ENCODE measurements at places on chromosomes 11 and 22.

- DNase-seq: peak; percentile 33
Measured at GRCh38 chr22:23458663-23459541, 121.2 kb downstream of the IGLL1 start.

DNA sequence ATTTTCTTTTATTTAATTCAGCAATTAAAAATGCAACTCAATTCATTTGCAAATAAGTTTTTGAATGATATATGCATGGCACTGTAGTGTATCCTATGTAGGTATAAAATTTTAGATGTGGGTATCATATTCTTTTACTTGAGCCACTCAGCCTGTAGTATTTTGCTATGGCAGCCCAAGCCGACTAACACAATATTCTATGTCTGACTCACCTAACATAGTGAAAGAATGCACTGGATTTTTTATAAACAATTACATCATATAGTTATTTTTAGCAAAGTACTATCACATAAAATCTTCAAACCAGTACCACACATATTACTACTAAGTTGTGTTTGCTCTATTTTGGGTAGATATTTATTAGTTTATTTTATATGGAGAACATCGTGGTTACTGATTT, 21.9 kb upstream of the GRIA4 start:
- DNase-seq: no peak

DNA sequence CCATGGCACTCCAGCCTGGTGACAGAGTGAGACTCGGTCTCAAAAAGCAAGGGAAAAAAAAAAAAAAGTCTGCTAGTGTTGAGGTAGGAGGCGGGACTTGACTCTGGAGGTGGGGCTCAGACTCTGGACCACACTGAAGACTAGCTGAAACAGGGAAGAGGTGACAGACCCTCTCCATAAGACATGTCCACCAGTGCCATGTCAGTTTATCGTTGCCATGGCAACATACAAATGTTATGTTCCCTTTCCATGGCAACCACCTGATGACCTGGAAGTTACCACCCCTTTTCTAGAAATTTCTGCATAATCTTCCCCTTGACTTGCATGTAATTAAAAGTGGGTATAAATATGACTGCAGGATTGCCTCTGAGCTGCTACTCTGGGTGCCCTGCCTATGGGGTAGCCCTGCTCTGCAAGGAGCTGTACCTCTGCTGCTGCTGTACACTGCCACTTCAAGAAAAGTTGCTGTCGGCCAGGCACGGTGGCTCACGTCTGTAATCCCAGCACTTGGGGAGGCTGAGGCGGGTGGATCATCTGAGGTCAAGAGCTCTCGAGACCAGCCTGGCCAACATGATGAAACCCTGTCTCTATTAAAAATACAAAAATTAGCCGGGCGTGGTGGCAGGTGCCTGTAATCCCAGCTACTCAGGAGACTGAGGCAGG, 55.1 kb downstream of the KIAA1671 start:
- no peak for DNase-seq

DNA sequence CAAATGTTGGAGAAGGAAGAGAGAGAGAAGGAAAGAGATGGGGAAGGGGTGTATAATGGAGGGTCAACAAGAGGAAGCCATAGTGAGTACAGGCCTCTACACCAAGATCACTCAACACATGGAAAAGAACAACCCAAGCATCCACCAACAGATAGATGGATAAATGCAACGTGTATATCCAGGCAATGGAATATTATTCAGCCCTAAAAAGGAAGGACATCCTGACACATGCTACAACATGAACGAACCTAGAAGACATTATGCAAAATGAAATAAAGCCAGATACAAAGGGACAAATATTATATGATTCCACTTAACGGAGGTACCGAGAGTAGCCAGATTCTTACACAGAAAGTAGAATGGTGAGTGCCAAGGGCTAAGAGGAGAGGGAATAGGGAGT, 59.3 kb downstream of the NRXN2 start:
- DNase-seq: no peak

- no peak for DNase-seq
Measured at GRCh38 chr11:8066911-8067455, 14.0 kb upstream of the TUB start.

DNA sequence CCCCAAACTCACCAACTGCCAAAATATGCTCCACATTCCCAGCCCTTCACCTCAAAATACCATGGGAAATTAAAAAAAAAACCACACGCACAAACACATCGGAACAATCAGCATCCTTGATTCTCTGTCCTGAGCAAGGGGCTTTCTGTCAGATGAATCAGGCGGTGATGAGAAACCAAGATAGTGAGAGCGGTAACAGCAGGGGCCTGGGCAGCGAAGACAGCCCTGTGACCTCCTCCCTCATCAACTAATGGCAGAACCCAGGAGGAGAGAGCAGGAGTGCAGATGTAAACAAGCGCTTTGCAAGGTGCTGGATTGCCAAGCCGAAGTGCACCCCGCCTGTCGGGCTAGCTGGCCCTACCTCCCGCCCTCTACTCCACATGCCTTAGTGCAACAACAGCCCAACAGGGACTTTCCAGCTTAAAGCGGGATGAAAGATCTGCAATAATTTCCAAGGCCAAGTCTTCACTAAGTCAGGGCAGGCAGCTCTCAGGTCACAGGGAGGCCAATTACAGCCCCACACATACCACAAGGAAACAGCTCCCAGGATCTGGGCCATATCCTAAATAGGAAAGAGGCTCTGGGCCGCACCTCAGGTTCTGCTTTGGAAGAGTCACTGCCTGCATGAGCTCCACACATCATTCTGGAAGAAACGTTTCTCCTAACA, 72.2 kb upstream of the BID start:
- no peak for DNase-seq

DNA sequence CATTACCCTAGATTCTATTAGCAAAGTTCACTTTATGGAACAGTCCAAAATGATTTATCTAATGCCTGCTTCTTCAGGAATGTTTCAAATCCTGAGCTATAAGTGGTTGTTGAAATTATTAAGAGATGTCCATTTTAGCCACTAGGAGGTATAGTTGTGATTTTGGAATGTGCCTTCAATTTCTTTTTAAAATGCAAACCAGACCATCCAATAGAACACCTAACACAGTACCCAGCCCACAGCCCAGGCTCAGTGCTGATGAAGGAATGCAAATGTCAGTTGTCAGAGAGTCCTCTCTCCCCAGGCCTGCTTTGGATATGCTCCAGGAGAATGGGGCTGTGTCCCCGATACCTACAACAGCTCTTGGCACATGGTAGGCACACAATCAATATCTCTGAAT, 85.8 kb upstream of the E2F8 start:
- peak; percentile 33 for DNase-seq

DNA sequence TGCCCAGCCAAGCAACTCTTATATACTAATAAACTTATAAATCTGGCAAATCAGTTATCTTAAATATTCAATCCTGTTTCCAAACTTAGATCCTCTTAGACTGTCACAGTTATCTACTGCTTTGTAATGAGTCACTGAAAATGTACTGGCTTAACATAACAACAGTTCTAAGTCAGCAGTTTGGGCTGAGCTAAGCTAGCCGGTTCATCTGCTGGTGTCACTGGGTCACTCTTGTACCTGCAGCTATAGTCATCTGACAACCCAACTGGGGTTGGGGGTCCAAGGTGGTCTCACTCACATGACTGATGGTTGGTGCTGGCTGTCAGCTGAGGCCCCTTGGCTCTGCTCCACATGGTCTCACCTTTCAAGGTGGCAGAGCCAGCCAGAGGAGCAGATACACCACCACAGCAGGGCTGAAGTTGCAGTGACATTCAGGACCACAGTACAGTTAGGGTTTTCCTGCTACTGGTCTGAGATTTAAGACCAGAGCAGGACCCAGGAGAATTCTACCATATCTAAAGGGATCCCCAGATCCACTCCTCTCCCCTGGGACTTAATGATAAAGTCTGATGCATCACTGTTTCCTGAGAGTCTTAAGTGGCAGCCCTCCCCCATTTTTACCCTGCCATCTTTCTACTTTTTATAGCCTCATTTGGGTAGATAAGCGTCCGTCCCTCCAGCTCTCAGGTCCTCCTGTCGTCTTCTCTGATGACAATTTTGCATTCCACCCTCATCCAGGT, 7.9 kb upstream of the MACROD1 start:
- no peak for DNase-seq

All from T47D (cell line).